NCI-H2029 (cell line): ENCODE measurements at places on chromosomes 11 and 22.

DNA sequence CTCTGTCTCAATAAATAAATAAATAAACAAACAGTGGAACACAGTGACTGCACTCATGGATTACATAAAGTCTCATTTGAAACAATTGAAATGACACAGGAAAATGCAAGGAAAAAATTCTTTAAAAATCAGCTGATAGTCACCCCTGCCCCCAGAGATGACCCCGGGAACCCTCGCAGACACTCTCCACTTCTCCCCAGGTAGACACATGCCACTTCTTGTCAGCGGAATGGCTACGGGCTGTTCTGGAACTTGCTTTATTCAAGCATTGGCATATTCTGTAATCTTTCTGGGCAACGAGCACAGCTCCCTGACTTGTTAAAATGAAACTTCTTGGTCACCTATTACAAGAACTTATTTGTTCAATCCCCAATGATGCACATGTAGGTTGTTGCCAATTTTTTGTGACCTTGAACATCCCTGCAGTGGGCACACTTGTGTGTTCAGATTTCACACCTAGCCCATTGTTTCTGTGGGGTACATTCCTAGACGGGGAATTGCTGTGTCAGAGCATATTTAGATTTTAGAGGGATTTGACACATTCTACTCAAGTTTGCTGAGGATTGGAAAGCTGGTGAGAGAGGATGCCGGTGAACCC is 32.8 kb downstream of the MYEOV start:
- DNase-seq: no peak

DNA sequence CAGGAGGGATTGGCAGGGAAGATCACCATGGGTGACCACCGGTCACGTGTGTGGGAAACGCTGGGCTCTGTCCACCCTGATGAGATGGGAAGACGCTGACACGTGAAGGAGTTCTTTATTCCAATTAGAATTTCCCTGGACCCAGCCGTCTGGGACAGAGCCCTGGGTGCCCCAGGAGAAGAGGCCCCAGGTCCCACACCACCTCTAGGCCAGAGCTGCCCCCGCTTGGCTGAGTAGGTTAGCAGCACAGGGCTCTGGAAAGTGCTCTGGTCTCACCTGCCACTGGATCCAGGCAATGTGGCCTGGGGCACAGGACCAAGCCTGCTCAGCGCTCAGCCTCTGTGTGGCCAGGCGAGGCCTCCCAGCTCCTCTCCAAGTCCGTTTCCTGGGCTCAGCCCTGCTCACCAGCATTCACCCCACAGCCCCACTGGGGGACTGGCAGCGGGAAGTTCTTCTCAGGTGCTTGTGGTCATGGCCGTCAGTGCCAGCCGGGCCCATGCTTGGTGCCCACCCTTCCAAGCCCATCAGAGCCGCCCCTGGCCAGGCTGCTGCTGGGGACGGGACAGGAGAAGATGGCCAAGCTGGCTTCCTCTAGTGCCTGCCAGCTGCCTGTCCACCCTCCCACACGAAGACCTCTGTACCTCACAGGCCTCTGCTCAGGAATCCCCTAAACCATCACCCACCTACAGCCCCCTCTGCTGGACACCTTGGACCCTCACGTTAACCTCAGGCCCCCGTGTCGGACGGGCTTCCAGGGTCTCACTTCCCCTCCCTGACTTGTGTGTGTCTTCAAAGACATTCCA is 62.5 kb upstream of the FGF3 start:
- no peak for DNase-seq

DNA sequence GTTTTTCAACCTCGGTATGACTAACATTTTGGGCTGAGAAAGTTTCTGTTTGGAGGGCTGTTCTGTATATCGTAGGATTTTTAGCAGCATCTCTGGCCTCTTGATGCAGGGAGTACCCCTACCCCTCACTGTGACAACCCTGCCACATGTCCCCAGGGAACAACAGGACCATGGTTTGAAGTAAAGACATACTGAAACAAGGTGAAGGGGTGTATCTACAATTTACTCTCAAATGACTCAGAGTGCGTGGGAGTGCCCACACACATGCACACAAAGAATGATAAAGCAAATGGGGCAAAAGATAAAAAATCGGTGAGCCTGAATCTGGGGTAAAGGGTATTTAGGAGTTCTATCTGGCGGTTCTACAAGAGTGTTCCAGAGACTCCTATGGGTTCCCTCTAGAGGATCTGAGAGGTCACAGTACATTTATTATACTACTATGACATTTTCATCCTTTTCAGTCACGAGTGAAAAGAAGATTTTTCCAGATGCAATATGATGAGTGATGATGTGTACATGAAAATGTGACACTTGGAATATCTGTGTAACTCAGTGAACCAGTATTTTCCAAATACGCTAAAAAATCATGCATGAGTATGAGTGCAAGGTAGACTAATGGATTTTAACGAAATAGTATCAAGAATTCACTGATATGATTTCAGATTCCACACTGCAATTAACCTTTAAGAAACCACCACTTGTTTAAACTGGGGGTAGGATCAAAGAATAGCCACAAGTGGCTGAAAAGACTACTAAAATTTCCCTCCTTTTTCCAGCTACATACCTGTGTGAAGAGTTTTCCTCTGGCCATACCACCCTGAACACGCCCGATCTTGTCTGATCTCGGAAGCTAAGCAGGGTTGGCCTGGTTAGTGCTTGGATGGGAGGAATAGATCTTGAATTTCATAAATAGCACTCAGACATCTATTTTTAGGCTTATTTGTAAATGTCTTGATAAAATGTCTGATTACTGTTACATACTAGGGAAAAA is 56.3 kb upstream of the YPEL1 start:
- DNase-seq: no peak

DNA sequence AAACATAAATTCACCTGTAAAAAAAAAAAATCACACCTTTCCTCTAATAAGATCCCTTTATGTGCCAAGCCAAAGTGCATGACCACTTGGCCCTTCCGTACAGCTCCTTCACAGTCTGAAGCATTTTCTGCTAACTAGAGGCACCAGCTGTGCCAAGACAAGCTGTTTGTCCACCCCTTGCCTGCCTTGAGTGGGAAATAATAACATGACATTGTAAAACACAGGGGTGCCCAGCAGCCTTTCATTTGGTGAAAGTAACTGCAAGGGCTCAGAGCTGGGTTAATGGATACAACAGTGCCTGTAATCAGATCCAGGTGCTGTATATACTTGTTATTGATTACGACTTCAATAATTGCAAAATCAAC is 59.2 kb downstream of the DDIAS start:
- no peak for DNase-seq

DNA sequence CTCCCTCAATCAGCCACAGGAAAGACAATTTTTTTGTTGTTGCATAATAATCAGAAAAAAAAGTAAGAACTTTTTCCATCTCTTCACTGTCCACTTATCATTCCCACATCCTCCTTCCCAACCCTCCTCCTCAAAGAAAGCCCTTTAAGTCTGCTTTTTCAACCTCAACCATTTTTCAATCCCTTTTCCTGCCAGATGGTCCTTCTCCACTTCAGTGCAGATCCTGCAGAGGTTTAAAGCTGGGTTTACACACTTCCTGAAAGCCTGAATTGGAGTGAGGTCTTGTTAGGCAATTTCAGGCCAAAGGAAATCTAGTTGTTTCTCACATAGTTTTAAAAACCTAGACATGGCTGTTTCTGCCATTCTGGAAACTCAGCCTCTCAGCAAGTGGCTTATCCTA is 78.3 kb downstream of the RPL27A start:
- no peak for DNase-seq

DNA sequence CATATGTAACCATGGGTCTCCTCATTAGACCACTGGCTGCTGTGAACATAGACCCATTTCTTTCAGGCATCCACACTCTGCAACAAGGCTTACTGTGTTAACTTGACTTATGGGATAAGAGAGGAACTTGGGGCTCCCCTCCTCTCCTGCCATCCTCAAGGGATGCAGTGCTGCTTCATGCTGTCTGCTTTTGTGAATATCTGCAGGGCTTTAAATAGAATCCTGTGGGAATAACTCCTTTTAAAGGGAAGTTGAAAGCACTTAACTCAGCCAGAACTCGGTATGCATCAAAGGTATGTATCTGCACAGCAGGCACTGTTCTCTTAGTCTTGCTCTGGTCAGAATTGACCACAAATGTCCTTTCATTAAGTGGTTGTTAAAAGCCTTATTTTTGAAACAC is 222.5 kb upstream of the KIRREL3 start:
- DNase-seq: no peak
